ENCODE measurements at places on chromosomes 1 and 21. TPM values are rescaled to one million over a fixed set of nuclear protein-coding genes. Genes with fewer than 3 reads are reported as not detected.

ZNHIT6 gene
- 21.3 TPM for total RNA-seq

TLR5 gene
- total RNA-seq: 0.31 TPM

ATP1A4 gene
- not detected for total RNA-seq

ANKRD65 gene
- total RNA-seq: 0.19 TPM

PTGFR gene
- total RNA-seq: not detected

ATAD3C gene
- not detected for total RNA-seq

PRAMEF5 gene
- not detected for total RNA-seq

MUL1 gene
- total RNA-seq: 45.2 TPM
